Dorsolateral prefrontal cortex (tissue), 122 donors: ENCODE measurements at places on chromosomes 12 and 14.
A peak's percentile ranks its signal among the peaks of the same experiment; 100 is the strongest.

GRCh38 chr14:71751264-71751663, 181.0 kb upstream of the RGS6 start:
- no peak for DNase-seq

GRCh38 chr12:88418856-88419497, 161.3 kb downstream of the KITLG start:
- DNase-seq: no peak

- peak; percentile 50 for DNase-seq
Measured at GRCh38 chr12:49706351-49707127, 666 bp downstream of the FMNL3 start.

GRCh38 chr14:54768501-54769129, 134.0 kb downstream of the GCH1 start:
- no peak for DNase-seq

DNA sequence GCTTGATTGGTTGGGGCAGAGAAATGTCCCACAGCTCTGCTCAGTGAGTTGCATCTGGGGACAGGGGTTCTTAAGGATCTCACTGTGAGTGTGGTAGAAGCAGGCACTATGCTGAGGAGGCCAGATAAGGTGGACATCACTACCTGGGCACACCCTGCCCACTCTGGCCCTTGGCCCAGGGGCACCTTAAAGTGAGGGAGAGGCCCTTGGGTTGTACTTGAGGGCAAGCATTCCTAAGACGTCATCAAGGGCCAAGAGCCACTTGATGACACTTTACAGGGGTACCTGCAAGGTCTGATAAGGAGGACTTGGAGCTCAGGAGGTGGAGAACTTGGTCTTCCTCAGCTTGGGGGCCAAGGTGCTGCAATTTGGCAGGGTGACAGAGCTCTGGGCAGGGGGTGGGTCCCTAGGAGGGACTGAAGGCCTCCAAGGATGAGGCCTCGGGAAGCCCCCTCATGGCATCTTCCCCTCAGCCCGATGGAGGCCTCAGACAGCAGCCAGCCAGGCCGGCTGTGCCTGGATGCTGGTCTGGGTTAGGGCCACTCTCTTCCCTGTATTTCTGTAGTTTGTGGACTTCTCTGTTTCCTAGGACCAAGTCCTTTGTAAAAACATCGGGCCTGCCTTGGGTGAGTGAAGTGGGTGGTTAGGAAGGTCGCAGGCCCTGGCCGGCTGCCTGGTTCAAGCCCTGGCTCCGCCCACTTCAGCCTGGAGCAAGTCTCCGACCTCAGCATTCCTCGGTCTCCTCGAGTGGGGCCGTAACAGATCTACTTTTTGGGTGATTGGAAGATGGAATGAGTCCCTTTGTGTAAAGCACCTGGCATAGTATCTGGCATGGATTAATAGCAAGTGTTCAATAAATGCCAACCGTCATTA, 24.8 kb downstream of the GPR68 start:
- DNase-seq: no peak

GRCh38 chr12:25056011-25056410, 107.1 kb upstream of the BCAT1 start:
- no peak for DNase-seq

DNA sequence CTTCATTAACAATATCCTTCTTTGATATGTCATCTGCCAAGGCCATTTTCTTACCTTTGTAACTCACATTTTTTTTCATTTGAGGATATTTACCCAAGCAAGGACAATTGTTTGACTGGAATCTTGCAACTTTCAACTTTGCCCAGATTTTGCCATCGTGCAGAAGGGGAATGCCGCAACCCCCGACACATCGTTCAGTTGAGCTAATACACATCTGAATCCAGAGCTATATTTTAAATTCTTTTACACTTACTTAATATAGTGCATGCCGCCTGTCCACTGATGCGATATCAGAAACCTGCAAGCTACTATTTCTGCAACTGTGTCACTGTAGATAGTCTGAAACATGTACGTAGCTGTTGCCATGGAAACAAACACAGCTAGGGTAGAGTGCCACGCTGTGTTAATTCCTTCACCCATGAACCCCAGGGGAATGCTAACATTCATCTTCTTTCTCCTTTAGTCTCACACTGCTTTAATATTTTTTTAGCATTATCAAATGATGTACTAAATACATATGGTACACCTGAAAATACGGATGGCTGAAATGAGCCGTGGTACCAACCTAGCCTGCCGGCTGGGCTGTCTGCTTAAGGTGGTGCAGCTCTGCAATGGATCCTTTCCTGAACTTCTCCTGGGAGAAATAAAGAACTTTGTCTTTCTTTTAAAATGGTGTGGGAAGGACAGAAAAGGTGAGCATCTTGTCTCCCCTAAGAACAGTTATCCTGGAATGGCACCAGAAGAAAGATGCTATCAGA, 77.0 kb upstream of the FOXN3 start:
- DNase-seq: no peak

DNA sequence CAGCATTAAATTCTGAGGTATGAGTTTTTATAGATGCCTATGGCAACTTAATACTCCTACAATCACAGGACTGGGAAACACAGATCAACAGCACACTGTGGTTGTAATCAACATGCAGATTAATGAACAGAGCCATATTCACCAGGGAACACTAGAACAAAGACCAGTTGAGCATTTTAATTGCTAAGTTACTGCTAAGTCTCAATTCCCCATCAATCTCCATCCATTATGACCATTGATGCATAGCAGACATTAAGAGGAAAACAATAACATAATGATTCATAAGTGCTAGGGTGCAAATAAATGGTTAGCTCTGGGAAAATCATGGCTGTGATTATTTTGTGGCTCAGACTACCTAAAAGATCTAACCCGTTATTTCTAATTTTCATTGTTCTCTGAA, 505.6 kb downstream of the TRHDE start:
- no peak for DNase-seq

GRCh38 chr12:89370421-89370831, 18.1 kb upstream of the DUSP6 start:
- DNase-seq: no peak

- no peak for DNase-seq
Measured at GRCh38 chr14:61396694-61397093, 75.3 kb downstream of the PRKCH start.

DNA sequence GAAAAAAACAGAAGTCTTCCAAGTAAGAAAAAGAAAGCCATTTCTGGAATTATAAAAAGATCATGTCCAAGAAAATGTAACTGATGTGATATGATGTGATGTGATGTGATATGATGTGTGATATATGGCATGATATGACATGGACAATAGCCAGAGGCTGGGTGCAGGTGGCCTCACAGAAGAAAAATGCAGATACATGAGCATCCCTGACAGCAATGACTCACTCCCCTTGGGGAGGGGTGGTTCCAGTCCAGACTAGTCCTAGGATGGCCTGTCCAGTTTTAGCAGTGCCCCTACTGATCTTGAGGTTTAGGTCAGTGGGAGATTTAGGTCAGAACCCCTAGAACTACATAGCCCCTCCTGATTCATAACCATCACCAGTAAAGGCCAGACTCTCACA, 3.5 kb upstream of the RHOJ start:
- no peak for DNase-seq

DNA sequence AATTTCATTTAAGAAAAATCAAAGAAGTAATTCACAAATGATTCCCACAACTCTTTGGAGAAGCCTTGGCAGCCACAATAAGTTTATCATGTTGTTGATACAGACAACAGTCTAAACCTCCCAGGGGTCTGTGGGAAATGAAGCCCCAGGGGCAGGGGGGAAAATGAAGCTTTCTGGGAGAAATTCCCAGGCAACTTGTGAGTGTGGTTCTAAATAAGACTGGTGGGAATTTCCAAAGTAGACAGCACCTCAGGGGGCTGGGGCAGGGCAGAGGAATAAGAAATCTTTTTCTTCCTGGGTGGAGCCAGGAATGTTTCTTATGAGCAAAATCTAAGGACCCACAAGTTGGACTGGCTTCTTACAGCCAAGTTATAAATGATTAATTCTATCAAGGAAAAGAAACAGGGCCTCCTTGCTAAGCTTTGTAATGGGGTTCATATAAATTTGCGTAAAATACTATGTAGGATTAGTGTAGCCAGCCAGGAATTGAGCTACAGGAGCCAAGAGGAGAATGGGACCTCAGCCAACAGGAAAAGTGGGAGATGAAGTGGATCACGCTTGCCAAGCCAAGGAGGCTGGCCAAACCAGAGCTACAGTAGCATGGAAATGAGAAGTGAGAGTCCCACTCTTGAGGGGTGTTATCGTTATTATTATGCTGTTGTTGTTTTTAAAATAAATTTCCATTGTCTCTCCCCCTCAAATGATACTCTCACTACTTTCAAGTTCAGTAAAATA, 182.9 kb upstream of the FAR2 start:
- DNase-seq: no peak

DNA sequence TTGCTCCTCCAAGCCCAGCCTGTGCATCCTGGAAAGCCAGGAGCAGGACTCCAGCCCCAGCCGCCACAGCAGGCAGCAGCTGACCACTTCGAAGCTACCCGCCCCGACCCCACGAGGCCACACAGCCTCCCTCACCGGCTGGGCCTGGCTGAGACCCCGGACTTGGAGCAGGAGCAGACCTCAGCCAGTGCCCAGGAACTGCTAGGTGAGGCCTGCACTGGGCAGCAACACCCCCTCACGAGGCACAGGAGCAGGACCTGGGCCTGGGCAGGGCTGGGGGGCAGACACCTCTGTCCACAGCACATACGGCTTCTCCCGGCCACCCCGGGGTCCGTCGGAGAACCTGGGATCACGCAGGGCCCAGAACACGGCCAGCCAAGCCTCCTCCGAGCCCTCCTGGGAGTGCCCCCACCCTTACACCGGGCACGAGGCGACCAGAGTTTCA, 137.4 kb upstream of the C14orf180 start:
- DNase-seq: no peak

GRCh38 chr14:76259029-76259735, 107.5 kb downstream of the GPATCH2L start:
- no peak for DNase-seq

GRCh38 chr12:124663771-124664366, 96.5 kb upstream of the NCOR2 start:
- DNase-seq: peak; percentile 64

GRCh38 chr14:80787876-80788275, 153.7 kb downstream of the CEP128 start:
- no peak for DNase-seq

GRCh38 chr12:59194794-59195193, 274.5 kb upstream of the LRIG3 start:
- no peak for DNase-seq

GRCh38 chr14:54533100-54533499, 23.4 kb downstream of the CGRRF1 start:
- no peak for DNase-seq

- DNase-seq: no peak
Measured at GRCh38 chr12:103392722-103393121, 103.0 kb downstream of the C12orf42 start.

GRCh38 chr14:54166049-54166950, 209.7 kb upstream of the BMP4 start:
- no peak for DNase-seq

DNA sequence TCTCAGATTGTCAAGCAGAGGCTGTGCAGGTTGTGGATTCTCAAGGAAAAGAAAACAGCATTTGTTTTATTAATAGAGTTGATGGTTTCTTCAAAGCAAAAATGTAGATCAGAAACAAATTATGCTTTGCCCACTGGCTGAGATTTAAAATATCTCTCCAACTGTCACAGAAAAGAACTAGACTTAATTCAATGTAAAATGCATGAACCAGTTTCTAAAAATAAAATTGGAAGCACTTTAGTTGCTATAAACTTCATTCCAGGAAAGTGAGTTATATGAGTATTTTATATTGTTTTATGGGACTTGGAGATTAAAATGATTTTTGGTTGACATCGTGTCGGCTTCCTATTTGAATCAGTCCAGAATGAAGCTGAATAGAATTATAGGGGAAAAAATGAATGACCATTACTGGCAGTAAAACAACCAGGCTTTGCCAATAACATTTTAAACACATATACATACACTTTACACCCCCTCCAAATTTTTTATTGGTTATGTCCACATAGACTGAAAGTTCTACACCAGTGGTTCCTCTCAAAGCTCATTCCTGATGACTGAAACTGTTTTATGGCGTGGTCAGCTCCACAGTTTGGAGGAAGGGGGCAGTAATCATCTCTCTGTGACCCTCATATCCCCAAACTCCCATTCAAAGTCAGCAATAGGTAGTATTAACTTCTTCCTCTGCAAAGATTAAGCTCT, 55.5 kb upstream of the DAAM1 start:
- no peak for DNase-seq

- DNase-seq: no peak
Measured at GRCh38 chr12:7859552-7859951, 13.2 kb downstream of the SLC2A14 start.

DNA sequence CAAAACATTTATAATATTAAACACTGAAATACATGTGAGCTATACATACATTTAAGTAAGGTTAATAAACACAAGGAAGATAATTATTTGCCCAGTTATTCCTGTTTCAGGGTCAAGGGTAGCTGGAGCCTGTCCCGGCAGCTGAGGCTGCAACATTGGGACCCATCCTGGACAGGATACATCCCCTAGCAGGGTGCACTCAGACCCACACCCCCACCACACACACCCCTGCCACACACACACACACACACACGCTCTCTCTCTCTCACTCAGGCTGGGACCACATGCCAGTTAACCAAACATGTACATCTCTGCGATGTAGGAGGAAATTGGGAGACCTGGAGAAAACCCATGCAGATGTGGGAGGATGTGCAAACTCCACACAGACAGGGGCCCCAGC, 112.6 kb upstream of the TMCC3 start:
- DNase-seq: no peak

DNA sequence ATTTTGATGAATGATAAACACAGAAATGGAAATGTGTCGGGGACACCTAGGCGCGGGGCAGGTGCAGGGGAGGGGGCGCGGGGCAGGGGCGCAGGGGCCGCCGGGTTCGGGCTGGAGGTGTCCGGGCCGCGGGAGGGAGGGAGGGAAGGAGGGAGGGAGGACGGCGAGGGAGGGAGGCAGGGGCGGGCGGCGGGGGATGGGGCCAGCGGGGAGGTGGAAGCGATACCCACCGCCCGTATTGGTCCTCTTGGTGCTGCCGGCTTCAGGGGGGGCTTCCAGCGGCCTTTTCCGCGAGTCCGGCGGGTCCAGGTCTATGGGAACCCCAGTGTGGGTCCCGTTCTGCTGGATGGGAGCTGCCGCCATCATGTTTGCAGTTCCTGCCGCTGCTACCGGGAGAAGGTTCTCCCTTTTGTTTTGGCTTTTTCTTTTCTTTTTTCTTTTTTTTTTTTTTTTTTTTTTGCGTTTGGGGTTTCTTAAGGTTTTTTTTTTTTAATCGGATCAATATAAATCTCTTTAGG, 703 bp downstream of the NOVA1 start:
- DNase-seq: peak; percentile 38

DNA sequence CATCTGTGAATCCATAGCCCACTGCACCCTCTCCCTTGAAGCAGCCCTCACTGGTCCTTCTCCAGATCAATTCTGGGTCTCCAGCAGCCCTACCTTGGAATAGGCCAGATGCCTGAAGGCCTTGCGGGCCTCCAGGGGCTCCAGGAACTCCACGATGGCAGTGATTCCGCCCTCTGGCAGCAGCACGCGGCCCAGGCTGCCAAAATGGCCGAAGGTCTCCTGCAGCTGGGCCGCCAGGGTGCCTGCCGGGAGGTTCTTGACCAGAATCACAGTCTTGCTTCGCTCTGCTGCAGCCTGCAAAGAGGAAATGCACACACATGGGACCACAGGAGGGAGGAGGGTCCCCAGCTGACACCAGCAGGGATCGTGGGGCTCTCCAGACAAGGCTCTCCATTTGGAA, 26.3 kb downstream of the RBM19 start:
- DNase-seq: no peak

GRCh38 chr14:103806805-103807204, 40.6 kb downstream of the PPP1R13B start:
- no peak for DNase-seq
